SJCRH30 (cell line): ENCODE measurements at places on chromosomes 16 and 17.
A peak's percentile ranks its signal among the peaks of the same experiment; 100 is the strongest.

DNA sequence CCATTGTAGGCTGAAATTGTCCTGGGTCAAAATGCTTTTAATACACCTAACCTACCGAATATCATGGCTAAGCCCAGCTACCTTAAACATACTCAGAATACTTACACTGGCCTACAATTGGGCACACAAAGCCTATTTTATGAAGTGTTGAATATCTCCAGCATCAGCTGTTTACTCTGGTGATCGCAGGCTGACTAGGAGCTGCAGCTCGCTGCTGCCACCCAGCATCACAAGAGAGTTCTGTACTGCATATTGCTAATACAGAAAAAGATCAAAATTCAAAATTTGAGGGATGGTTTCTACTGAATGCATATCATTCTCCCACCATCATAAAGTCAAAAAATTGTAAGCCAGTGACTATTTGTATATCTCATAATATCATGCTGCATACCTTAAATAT is 55.3 kb downstream of the ULK2 start:
- peak; percentile 60 for DNase-seq

DNA sequence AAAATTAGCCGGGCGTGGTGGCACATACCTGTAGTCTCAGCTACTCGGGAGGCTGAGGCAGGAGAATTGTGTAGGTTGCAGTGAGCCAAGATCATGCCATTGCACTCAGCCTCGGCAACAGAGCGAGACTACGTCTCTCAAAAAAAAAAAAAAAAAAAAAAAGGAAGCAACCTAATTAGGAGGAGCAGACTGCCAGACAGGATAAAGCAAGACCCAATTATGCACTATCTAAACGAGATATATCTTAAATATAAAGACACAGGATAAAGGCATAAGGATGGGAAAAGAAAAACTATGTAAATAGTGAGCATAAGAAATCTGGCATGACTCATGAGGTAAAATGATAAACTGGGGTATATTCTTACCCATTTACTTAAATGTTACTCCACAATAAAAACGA is 4.9 kb downstream of the TXNDC11 start:
- no peak for DNase-seq

GRCh38 chr16:69132424-69133252 is at the start of the genes CHTF8 and UTP4:
Gene CHTF8, minus strand, starts transcription at chr16:69132588. Its CDS starts 11,130 bp downstream, at chr16:69121458.
Gene UTP4, plus strand, starts transcription at chr16:69132649. Its CDS starts 811 bp downstream, at chr16:69133460.
- peak; percentile 76 for DNase-seq

- DNase-seq: no peak
These were observed 145.7 kb downstream of the ZFHX3 start for GRCh38 chr16:72902206-72902605.

DNA sequence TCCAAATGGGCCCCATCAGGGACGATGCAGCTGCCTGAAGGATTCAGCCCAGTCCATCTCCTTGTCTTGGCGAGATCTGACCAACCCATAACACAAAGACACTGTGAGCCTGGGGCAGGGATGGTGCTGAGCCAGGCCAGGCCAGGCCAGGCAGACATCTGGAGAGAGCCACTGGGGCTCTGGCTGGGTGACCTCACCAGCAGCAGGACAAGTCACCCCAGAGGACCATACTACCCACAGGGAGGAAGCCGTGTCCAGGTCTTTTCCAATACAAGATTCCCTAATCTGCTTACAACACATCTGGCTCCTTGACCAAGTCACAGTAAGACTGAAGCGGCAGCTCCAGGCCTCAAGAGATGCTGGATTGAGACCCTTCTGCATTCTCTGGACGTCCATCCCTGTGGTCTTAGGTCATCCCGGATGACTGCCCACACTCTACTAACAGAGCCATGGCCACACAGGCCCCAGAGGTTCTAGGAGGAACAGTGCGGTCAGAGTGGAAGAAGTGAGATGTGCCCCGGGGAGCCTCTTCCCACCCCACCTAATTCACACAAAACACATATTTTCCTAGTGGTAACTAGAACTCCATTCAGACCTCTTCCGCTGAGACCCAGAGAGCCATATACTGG is 81.8 kb upstream of the RCVRN start:
- no peak for DNase-seq

- no peak for DNase-seq
These were observed 34.2 kb downstream of the CD300LF start for GRCh38 chr17:74678541-74678940.

DNA sequence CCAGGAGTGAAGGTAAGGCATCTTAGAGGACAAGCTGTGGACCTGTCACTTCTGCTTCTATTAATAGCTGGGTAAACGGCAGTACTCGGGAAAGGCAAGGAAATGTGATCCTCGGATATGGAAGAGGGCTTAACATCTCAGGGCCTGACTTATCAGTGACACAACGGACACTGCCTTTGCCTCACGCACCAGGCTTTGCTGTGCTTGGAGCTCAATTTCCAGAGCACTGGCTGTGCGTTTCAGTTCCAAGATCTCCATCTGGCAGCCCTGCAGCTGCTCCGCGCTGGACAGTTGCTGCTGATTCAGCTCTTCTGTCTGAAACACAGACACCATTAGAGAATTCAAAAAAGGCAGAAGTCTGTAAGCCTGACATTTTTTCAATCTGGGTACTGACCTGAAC is 3.5 kb downstream of the KRT40 start:
- DNase-seq: peak; percentile 62

DNA sequence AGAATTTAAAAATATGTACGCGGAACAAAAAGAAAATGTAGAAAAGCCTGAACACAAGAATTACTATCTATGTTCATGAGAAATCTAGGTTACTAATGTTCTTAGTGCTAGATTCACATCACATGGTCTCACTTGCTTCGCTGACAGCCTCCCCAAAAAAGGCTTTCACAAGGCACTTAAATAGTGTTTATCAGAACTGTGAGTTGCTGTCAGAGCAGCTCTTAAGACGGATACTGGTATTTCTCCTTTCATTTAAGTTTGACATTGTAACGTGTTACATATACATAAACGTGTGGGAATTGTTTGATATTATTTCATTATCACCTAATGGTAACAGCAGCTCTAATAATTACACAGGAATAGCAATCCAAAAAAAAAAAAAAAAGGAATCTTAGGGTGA is 150.9 kb downstream of the CDH8 start:
- DNase-seq: no peak

DNA sequence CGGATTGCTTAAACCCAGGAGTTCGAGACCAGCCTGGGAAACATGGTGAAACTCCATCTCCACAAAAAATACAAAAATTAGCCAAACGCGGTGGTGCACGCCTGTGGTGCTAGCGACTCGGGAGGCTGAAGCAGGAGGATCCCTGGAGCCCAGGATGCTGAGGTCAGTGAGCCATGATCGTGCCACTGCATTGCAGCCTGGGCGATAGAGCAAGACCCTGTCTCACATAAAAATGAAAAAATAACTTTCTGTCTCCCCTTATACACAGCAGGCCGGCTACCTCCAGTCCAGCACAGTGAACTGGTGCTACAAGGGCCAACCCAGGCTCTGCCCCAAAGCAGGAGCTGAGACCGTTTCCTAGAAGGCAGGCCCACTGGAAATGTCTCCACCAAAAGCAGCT is 59.7 kb downstream of the YWHAE start:
- no peak for DNase-seq

GRCh38 chr16:71443714-71444113 is 1.9 kb upstream of the TLE7 start:
- no peak for DNase-seq

DNA sequence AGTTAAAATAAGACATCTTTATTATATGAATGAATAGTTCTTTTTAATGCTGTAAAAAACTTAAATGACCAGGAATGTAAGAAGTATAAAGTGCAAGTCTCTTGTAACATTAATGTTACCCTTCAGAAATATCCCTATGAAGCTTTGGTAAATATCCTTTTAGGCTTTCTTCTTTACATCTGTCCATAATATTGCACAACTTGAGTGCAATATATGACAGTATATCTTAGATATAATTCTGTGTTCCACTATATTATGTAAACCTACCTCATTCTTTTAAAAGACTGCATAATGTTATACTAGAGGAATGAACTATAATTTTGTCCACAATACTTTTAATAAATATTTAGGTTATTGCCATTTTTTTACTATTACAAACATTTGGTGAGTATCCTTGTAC is 81.1 kb downstream of the EFCAB13 start:
- DNase-seq: no peak

GRCh38 chr17:78611607-78612006 is 34.4 kb upstream of the DNAH17 start:
- peak; percentile 61 for DNase-seq

DNA sequence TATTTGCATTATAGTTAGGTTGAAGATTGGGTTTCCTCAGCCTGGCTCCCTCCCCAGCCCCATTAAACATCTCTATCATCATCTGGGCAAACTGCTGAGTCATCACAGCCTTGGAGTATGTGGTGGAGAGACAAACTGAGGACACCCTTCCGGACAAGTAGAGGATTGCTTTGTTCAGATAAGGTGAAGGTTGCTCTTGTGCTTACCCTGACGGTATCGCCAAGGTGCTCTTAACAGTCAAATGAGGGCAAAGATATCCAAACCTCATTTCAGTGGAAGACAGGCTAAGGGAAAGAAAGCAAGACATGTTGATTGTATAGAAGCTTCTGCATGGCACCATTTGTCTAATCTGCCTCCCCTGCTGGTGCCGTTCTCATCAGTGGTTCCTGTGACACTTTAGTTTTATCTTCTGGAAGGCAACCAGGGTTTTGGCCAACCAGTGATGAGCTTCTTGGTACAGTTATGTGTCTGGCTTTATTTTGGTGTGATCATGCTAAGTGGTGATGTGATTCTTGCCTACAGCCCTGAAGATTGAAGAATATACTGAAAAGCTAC is 56.9 kb upstream of the LGALS9 start:
- no peak for DNase-seq

DNA sequence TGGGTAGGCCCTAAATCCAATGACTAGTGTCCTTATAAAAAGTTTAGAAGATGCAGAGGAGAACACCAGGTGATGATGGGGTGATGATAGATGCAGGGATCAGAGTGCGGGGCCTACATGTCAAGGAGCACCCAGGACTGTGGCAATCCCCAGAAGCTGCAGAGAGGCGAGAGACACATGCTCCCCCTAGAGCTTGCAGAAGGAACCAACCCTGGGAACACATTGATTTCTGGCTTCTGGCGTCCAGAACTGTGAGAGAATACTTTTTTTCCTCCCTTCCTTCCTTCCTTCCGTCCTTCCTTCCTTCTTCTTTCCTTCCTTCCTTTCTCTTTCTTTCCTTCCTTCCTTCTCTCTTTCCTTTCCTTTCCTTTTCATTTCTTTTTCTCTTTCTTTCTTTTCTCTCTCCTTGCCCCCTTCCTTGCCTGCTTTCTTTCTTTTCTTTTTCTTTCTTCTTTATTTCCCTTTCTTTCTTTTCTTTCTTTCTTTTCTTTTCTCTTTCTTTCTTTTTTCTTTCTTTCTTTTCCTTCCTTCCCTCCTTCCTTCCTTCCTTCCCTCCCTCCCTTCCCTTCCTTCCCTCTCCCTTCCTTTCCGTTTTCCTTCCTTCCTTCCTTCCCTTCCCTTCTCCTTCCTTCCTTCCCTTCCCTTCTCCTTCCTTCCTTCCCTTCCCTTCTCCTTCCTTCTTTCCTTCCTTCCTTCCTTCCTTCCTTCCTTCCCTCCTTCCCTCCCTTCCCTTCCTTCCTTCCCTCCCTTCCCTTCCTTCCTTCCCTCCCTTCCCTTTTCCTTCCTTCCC is 134.3 kb downstream of the HAPSTR1 start:
- peak; percentile 35 for DNase-seq
